ENCODE measurements at places on chromosomes 1 and 21.

DNA sequence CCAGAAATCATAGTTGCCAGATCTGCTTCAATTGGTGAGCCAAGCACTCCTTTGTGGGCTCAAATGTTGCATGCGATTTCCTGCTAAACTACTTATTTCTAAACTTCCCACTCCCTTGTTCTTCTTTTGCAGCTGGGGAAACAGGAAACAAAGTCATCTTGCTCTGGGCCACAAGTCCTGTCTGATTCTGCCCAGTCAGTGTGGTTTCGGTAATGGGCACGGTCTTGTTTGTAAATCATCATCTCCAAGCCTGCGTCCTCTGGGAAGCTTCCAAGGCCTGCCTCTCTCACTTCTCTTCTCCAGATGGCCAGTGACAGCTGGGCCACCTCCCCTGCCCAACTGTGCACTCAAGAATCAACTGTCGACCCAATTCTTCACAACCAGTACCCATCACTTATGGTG, 4.4 kb downstream of the S100A8 start:
- no peak for DNase-seq

DNA sequence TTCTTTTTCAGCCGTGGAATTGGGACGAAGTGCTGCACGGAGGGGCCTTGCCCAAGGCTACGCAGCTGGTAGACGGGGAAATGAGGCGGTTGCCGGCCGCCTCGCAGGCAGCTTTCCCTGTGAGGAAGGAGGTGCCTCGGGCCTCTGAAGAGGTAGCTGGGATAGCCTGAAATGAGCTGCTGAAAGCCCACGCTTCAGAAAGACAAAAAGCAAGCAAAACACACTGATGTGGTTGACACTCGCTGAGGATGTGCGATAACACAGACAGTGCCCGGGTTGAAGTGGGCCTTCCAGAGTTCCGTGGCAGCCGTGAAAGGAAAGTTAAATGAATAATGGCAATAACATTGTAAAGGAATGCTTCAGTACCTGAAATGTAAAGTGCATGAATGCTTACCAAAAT, 47.2 kb downstream of the S1PR1 start:
- DNase-seq = peak; percentile 66

DNA sequence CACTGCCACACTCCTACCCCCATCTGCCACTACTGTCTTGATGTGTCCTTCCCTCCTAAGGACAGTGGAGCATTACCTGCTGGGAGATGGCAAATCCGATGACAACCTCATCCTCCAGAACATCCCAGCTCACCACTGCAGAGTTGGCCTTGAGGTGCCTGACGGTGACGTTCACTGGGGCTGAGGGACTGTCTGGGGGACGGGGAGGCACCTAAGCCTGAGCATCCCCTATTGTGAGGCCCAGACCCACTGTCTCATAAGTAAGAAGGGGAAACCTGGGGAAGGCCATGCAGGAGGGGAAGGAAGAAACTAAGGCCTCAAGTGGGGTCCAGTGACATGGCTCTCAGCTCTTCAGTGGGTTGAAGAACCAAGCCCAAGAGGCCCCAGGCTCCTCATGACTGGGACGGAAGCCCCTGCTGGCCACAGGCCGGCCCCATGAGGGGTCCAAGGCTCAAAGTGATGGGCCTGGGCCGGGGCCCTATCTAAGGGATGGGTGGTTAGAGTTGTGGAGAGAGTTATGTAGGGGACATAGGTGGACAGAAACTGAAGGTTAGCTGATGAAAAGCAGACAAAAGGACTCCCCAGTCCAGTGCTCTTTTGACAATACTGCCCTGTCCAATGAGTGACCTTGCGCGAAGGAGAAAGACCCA, 1.8 kb downstream of the FNDC5 start:
- DNase-seq = no peak

DNA sequence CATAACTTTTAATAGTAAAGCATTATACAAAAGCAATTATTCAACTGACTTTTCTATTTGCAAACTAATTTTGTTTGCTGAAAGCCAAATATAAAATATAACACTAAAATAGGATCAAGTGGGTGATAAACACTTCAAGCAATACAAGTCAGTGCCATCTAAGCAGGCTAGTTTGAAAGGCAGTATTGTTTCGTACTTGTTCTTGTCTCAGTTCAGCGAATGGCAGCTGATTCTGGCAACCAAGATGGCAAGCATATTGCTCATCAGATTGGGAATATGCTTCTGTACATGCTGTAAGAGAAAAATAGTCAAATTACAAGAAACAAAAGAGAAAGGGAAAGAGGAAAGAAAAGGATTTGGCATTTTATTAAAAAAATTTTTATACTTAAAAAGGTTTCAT, 7.5 kb downstream of the TMEM59 start:
- no peak for DNase-seq

DNA sequence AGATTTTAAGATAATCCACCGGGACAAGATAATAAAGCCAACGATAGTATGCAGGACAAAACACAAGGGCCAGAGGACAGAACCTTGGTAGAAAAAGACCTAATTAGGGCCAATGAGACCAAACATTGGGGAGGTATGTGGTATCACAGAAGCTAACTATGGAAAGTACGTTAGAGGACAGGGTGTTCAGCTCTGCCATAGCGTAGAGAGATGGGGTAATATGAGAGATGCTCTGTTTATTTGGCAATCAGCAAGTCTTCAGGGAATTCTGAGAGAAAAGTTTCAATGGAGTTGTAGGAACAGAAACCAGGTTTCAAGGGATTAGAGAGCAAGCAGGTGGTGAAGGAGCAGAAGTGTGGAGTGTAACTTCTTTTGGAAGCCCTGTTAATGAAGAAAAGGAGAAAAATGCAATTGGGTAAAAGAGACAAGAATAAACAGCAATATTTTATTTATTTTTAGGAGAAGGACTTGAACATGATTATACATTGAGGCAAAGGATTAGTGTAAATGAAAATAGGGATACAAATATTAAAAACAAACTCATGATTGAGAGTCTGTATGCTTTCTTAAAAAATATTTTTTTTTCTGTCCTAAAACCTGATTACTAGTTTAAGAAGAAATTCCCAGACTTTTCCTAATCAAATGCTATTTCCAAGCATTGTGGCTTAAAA, 24.0 kb downstream of the EEIG2 start:
- DNase-seq = no peak

GRCh38 chr21:18298228-18298627, 53.6 kb downstream of the CHODL start:
- no peak for DNase-seq

GRCh38 chr1:42240966-42241755, 76.6 kb upstream of the GUCA2A start:
- no peak for DNase-seq

DNA sequence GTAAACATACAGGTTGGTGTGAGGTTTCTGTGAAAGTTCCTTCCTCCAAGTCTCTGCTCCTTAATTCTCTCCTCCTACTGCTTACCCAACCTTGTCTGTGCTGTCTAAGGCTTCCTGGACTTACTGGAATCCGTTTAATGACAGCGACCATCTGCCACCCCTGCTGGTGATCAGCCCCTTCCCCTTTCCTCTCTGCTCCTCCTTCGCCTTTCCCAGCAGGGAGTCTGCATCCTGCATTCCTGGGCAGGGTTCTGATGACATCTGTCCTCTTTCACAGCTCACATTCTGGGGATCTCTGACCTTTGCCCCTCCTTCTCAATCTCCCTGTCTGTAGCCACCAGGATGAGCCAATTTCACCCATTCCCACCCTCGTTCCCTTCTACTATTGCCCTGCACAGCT, 66.5 kb downstream of the KIRREL1 start:
- DNase-seq = no peak
